Right forelimb (tissue), 1 donor: ENCODE measurements at places on chromosomes 5 and 9.
A peak's percentile ranks its signal among the peaks of the same experiment; 100 is the strongest.

GRCh38 chr5:158869092-158869491, 230.6 kb downstream of the EBF1 start:
- no peak for DNase-seq

DNA sequence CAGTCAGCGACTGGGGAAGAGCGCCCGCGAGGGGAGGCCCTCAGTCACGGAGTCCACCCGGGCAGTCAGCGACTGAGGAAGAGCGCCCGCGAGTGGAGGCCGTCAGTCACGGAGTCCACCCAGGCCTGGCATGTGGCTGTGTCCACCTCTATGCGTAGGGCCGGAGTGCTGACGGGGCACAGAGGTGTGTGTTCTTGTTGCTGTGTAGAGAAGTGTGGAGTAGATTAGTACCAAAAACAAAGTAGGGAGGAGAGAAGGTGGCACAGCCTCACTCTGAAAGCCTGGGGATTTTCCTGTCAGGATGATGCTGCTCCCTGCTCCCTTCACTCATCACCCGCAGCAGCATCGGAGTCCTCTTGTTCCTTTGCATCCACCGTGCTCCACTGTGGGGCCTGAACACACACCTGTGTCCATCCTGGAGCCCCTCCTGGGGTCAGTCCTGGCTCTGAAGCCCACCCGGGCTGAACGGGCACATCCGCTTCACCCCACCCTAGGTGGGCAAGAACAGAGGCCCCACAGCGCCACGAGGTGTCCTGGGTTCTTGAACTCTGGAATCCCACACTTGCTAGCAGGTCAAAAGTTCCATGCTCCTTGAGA, 37.9 kb downstream of the AHRR start:
- DNase-seq, result no peak

DNA sequence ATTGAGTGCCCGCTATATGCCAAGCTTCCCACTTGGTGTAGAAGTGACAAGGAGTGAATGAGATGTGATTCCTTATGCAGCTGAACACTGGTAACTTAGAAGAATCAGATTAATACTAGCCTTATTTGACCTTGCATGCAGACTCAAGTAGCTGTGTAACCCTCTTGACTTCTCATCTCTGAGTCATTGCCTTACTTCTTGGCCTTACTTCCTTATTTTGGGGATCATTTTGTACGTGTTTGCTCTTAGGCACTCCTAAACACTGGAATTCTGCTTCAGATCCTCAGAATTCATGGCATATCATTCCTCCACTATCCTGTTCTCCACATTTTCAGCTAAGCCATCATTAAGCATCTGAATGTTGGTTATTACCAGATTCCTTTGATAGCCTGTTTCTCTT, 948.9 kb upstream of the ARRDC3 start:
- no peak for DNase-seq

DNA sequence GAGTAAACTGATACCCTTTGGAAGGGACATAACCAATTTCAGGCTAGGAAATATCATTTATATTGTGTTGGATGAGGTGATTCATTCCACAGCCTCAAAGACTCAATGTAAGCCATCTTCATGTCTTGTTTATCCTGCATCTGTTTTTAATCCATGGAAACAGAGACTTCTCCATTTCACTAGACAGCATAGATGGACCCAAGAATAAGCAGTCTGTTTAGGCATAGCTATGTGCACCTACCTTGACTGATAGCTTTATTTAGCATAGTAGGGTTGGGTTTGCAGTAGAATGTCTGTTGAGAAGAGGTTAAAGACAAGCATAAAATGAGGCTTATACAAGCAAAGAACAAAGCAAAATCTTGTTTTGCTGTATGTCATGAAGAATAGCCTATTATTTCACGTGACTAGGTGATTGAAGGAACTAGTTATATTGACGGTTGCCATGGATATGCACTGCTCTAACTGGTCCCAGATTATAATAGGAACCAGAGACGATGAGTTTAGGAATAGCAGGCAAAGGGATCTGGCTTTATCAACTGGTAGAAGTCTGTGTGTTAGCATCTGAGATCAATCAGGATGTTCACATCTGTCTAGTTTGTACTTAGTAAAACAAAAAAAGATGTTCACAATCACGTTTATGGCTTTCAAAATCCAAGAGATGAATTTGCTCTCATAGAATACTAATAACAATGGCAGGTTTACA, 154.8 kb upstream of the KLF9 start:
- no peak for DNase-seq

DNA sequence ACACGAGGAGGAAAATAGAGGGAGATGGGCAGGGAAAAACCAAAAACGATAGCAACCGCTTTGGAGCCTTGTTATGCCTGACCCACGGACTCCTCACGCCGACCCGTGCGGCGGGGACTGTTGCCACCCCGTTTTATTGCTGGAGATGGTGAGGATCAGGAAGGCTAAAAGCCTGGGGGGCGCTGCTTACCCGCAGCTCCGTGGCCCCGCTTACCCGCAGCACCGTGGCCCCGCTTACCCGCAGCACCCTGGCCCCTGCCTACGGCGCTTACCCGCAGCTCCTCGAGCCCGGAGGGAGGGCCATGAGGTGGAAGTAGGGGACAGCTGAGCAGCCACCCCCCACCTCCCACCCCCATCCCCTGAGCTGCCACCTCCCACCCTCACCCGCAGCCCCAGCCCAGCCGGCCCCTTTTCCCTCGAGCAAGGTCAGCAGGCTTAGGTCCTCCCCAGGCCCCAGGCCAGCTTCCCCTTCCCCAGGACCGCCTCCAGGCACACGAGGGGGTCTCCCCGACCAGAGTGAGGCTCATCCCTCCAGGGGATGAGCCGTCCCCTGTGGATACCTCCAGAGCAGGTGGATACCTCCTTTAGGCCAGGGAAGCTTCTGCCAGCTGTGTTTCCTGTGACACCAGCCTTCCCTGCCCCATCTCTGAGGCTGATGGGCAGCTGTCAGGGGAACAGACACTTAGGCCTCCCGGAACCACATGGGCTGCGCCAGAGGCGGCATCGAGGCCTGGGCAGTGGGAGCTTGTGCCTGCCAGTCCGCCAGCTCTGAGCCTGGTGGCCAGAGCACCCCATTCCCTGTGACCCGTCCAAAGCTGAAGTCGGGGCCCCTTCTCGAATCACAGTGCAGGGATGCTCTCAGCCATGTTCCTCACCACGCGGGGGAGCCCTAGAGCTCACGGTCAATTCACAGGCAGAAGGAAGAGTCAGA, 92.3 kb downstream of the LMX1B start:
- DNase-seq, result peak; percentile 44

DNA sequence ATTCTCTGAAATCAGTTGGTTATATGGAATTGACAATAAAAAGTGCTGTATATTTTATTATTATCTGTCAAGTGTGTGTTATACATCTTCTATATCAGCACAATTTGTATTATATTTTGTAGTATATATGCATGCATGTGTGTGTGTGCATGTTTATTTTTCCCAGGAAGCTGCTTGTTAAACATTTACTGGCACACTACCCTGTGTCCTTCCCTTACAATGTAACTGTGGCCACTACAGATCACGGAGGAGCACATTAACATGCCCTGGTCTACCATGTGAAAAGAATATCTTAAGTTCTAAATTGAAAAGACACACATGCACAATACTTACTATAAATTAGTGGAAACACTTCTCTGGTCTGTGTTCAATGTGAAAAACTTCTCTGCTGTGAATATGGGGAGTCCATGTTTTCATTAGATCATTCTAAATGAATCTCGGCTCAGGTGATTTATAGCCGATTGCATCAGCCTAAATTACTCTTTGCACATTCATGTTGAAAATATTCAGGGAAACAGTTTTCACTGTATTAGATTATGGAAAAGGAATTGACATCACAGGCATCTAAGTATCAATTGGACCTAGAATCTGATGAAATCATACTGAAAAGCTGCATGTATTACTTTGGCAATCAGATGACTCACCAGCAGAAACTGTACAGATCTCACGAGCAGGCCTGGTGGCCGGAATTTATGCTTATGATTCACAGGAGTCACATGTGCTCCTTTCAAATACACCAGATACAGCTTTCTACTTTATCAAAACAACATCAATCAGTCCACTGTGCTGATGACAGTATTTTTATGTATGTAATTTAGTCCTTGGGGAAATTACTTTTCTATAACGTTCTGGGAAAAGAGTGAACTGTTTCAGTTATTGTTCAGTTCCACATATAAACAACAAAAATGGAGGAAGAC, 39.4 kb downstream of the LURAP1L start:
- DNase-seq, result no peak

- no peak for DNase-seq
Observed at GRCh38 chr5:135826221-135826525, 8.3 kb upstream of the SLC25A48 start.
